ENCODE measurements at places on chromosomes 4 and X.

DNA sequence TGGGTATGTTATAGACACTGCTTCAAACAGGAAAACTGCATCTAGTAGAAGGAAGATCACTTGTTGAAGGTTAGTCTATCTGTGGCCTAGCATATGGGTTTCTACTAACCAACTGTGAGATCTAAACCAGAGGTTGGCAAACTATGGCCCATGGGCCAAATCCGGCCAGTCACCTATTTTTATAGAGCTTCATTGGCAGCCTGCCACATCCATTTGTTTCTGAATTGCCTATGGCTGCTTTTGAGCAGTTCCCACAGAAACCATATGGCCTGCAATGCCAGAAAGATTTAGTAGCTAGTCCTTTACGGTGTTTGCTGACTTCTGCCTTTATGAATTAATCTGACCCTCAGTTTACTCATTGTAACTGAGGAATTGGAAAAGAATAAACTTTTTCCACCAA, 71.1 kb downstream of the MID1 start:
- no peak for DNase-seq

DNA sequence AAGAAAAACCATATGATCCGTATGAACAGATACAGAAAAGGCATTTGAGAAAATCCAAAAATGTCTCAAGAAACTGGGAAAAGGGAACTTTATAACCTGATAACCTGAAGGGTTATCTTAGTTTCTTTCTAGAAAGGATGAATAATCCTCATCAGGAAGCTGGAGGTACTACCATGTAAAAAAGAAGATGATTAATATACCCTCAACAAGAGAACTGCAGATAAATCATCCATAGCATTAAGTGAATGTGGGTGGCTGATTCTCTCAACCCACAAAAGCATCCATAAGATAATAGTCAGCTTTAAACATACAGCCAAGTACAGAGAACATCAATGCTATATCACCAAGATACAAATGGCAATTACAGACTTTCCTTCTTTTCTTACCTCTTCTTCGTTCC, 26.4 kb downstream of the ANAPC10 start:
- DNase-seq: no peak

DNA sequence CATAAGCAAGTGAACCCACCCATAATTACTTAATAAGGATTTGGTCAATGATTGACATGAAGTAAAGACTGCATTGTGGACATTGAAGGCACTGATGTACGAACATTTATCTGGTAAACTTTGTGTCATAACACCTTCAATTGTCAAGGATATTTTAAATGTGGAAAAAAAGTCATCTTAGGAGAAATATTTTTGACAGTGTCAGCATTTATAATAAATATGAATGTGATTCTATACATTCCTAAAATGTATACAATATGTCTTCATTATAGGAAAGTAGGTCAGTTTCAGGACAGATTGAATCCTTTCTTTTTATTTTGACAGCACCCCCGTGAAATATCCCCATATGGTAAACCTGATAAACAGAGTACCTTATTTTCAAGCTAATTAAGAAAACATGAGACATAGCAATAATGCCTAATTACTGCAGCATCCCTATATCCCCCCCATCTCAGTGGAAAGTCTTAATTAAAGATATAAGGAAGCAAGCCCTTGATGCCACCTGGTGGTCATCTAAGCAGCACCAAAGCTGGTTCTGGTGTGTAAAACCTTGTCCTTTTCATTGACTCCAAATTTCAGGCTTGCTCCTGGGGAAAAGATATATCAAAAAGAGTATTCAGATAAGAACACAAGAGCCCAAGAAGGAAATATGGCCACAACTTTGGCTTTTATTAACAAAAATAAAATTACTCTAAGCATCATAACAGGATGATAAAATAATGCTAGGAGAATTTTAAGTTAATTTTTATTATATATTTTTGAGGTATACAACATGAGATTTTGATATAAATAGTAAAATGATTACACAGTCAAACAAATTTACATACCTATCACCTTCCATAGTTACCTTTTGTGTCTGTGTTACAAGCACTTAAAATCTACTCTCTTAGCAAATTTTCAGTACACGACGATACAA, 379.7 kb downstream of the TLL1 start:
- DNase-seq: no peak

- DNase-seq: peak; percentile 9
Measured at GRCh38 chrX:1535241-1536041, 1.5 kb downstream of the P2RY8 start.

- DNase-seq: no peak
Measured at GRCh38 chr4:153877898-153878297, 89.0 kb upstream of the SFRP2 start.

GRCh38 chr4:20983763-20984575, 283.7 kb downstream of the PACRGL start:
- peak; percentile 53 for DNase-seq

Data from umbilical cord (tissue), 2 donors.